GF-D8 (cell line): ENCODE measurements at places on chromosomes 3 and 15.

DNA sequence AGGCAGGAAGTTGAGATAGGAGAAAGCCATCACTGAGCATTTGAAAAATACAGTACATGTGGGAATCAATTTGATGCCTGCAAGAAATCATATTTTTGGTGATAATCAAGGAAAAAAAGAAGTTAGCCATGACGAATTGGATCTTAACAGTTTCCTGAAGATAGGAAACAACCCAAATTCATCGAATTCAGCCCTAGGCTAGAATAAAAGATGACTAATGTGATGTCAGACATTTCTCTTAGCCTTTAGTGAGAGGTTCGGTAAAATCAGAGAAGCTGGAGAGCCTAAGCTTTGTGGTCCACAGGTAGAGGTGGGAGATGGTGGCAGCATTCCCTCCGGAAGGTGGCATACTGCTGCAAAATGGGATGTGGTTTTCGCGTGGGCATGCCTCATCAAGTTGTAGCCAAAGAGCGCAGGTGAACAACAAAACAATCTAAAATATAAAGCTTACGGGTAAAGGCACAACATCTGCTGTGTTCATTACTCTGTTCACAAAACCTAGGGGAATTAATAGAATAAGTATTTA is 144.1 kb upstream of the ALCAM start:
- DNase-seq, result no peak

- no peak for DNase-seq
Measured at GRCh38 chr3:181719991-181720680, 8.4 kb downstream of the SOX2 start.

DNA sequence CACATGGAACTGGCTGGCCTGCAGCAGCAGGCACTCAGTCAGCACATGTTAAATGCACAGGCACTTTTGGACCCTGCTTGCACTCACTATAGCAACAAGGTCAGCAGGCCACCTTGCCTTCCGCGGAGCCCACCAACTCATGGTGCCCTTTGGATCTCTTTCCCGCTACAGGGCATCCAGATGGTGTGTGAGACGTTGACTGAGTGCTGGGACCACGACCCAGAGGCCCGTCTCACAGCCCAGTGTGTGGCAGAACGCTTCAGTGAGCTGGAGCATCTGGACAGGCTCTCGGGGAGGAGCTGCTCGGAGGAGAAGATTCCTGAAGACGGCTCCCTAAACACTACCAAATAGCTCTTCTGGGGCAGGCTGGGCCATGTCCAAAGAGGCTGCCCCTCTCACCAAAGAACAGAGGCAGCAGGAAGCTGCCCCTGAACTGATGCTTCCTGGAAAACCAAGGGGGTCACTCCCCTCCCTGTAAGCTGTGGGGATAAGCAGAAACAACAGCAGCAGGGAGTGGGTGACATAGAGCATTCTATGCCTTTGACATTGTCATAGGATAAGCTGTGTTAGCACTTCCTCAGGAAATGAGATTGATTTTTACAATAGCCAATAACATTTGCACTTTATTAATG is 85.0 kb downstream of the TGFBR2 start:
- no peak for DNase-seq

GRCh38 chr3:17077606-17078005 is 192.9 kb downstream of the PLCL2 start:
- no peak for DNase-seq

- DNase-seq, result no peak
Measured at GRCh38 chr15:64466408-64467141, 6.2 kb downstream of the ZNF609 start.

GRCh38 chr15:70406617-70407335 is 309.1 kb upstream of the TLE3 start:
- no peak for DNase-seq

DNA sequence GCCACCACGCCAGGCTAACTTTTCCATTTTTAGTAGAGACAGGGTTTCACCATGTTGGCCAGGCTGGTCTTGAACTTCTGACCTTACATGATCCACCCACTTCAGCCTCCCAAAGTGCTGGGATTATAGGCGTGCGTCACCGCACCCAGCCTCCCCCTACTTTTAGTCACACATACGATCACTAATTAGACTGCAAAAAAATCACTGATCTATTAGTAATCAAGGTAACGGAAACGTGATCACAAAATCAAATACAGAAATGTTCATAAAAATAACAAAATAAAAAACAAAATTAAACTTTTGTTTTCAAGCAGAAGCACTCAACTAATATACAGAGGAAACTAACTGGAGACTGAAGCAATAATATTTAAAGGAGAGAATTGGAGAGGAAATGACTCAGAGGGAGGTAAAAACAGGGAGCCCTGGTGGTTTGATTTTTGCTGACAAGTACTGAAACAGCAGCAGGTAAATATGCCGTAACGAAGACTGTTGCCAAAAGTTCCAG is 4.6 kb downstream of the WDR53 start:
- no peak for DNase-seq

GRCh38 chr15:47820057-47820746 is 102.9 kb downstream of the SEMA6D start:
- no peak for DNase-seq

- no peak for DNase-seq
Measured at GRCh38 chr15:85443046-85443445, 62.6 kb downstream of the AKAP13 start.

GRCh38 chr3:107995823-107996222 is 95.0 kb downstream of the CD47 start:
- no peak for DNase-seq

GRCh38 chr3:120095226-120095978 is 1.2 kb upstream of the GSK3B start:
- DNase-seq, result peak; percentile 75

DNA sequence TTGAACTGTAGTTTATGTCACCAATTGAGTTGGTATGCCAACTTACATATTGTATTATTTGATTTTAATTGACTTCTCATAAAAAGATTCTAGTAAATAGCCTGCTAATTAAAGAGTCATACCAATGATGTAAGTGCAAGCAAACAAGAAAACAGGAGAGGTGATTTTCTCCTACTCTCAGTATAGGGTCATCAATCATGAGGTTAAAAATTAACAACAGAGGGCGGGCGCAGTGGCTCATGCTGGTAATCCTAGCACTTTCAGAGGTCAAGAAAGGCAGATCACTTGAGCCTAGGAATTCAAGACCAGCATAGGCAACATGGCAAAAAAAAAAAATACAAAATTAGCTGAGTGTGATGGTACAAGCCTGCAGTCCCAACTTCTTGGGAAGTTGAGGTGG is 108.7 kb downstream of the MYO9A start:
- no peak for DNase-seq

DNA sequence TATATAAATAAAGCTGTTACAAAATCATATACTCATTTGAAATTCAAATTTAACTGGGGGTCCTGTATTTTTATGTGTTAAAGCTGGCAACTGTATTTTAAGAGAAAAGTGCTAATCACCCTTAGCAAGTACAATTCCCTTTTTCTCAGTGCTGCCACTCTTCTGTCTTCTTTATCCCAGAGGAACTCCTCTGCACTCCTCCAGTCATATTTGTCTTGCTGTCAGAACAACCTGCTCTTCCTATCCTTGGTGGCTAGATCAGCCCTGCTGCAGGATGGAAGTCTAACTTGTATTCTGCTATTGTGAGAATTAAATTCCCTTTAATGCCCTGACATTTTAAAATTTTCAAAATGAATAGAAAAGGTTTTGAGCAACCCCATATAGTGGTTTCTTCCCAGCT is 123.9 kb upstream of the TNIK start:
- no peak for DNase-seq
